Ureter (tissue), 1 donor: ENCODE measurements at places on chromosomes 6 and 20. TPM values are rescaled to one million over a fixed set of nuclear protein-coding genes. Genes with fewer than 3 reads are reported as not detected.

Gene TSBP1
- total RNA-seq: not detected

Gene RBL1
- 8.1 TPM for total RNA-seq

Gene ULBP2
- 3.0 TPM for total RNA-seq

Gene TPD52L1
- total RNA-seq: 54.8 TPM

Gene TENT5A
- total RNA-seq: 21.6 TPM

GRCh38 chr6:164749221-164750064 lies 560.0 kb downstream of the C6orf118 start:
- DNase-seq: no peak

GRCh38 chr6:158467923-158468322 lies 92.0 kb upstream of the TMEM181 start:
- no peak for DNase-seq

DNA sequence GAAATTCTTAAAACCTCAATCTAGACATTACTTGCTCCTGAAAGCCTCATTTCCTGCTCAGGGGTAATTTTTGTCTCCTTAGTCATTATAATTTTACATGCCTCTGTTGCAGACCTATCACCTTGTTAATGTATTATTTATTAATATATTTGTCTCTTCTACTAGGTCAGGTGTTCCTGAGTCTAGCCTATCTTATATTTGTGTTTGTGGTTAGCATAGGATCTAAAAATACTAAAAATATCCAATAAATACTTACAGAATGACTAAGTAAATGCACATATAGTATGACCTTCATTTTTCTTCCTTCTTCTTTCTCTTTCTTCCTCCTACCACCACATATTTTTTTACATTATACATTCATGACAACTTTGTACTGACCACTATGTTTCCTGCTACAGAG lies 268.9 kb upstream of the HS3ST5 start:
- no peak for DNase-seq

DNA sequence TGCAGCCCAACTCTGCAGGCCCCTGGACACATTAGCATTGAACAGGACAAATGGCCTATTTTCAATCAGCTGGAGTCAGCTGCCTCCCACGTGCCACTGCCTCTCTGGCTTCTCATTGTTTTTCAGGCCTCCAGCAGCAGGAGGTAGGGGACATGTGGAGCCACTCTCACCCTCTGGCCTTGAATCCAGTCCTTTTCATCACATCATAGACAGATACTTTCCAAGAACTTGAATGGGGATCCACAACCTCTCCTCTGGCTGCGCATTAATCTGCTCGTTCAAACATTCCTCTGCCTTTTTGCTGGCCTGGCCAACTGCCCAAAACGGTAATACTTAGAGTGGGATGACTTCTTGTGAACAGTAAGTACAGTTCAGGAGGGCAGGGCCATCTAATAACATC lies 592.3 kb downstream of the PKHD1 start:
- no peak for DNase-seq

DNA sequence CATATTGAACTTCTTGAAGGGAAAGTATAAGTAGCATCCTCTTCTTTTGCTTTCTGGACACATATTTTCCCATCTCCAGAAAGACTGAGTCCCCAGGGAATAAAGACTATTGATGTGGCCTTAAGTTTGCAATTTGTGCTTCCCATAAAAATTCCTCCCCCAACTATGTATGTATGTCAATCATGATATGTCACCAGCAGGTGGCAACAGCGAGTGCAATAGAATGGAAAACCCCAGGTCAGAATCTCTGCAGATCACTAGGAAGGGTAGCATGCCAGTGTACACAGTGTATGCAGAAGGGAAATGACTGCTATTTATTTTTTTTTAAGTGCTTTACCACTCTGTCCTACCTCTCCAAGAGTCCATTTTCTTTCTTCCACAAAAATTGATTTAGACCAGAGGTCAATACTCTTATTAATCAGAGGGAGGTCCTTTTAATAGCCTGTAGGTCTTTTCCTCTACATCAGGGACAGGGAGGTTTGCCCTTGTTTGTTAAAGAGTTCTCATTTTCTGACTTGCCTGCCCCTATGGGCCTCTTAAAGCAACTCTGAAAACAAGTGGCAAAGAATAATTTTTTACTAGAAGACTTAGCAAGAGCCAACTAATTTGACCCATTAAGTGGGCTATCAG lies 61.4 kb downstream of the BMP2 start:
- peak; percentile 60 for DNase-seq

DNA sequence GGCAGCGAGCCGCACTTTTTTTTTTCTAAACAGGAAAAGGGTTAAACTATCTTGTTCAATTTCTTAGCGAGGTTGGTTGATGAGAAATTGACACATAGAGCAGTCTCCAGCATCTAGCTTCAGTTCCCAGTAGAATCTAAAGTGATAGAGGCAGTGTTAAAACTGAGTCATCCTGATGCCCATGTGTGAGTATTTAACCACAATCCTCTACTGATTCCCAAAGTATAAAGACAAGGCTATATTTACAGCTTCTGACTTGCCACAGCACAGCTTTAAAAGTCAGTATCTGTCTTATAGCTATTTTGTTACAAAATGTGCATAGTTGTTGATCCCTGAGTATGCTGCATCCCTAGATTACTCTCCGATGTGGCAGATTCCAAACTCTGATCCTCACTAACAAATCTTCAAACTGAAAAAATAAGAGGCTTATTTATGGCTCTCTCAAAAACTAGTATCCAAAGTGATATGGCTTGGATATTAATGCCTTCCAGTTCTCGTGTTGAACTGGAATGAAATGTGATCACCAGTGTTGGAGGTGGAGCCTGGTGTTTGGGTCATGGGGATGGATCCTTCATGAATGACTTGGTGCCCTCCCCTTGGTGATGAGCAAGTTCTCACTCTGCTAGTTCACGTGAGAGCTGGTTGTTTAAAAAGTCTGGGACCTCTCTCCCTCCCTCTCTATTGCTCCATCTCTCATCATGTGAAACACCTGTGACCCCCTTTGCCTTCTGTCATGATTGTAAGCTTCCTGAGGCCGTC lies 13.1 kb upstream of the POPDC3 start:
- DNase-seq: no peak

- DNase-seq: peak; percentile 53
Measured at GRCh38 chr6:125906158-125906998, 50.2 kb upstream of the HINT3 start.

- DNase-seq: no peak
Measured at GRCh38 chr20:46051556-46052308, 22.7 kb downstream of the SLC12A5 start.

- no peak for DNase-seq
Measured at GRCh38 chr6:26304797-26305640, 60.0 kb upstream of the BTN3A2 start.

DNA sequence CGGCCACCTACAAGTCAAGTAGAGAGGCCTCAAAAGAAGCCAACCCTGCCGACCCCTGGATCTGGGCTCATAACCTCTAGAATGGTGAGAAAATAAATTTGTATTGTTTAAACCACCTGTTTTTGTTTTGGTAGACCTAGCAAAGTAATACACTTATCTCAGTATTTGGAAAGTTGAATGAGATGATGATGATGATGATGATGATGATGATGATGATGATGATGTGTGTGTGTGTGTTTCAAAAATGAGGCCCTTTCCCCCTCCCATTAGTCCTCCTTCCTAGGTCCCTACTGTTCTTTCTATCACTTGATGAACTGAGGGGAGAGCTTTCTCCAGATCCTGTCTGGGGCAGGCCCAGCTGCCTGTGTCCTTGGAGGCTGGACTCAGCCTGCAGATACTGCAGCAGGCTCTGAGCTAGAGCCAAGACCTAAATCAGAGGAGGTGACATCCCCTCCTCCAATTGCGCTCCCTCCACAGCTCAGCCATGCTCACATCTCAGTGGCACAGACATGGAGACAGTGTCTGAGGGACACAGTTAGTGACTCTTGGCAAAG lies 120.1 kb downstream of the LRFN2 start:
- DNase-seq: no peak

GRCh38 chr6:79614326-79615305 lies 16.5 kb upstream of the SH3BGRL2 start:
- no peak for DNase-seq

- DNase-seq: no peak
Measured at GRCh38 chr6:129242546-129242945, 359.6 kb downstream of the LAMA2 start.

GRCh38 chr6:43247114-43247999 lies 4.1 kb downstream of the TTBK1 start:
- peak; percentile 70 for DNase-seq

- DNase-seq: peak; percentile 47
Measured at GRCh38 chr6:169961772-169962561, 210.5 kb downstream of the ERMARD start.

GRCh38 chr20:50845566-50846215 lies 50.8 kb downstream of the BCAS4 start:
- DNase-seq: no peak

DNA sequence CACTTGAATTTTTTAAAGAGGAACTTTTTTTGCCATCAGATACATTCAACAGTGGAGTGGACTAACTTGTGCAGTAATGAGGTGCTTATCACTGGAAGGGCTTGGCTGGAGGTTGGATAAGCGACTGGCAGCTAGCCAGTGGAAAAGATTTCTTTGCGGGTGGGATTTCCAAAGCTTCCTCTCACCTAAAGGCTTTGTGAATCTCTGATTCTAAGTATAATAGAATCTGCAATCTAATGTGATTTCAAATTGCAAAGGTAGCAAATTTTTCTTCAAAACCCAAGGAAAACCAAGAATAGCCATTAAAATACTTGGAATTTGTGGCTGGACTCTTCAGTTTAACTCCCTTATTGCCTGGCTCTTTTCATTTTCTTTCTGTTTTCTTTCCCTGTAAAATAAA lies 460.4 kb upstream of the MARCKS start:
- DNase-seq: no peak

- no peak for DNase-seq
Measured at GRCh38 chr20:38680500-38681306, 43.6 kb upstream of the SLC32A1 start.

DNA sequence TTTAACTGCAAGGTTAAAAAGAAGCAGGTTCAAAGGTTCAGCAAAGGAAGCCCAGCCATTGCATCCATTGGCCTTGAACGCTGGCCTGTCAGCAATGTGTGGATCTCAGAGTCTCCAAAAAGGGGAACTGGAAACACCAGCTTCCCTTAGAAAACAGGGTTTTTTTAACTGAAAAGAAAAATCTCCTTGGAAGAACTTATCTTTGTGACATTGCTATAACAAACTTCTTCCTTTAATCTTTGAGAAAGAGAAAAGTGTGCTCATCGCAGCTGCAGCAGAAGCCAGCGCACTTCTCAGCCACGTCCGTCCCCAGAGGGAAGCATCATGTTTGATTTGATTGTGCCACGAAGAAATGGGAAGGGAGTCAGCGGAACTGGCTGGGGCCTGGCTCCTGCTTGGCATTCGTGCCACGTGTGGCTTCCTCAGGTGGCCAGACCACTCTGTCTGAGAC lies 215.0 kb downstream of the SYNDIG1 start:
- DNase-seq: no peak

DNA sequence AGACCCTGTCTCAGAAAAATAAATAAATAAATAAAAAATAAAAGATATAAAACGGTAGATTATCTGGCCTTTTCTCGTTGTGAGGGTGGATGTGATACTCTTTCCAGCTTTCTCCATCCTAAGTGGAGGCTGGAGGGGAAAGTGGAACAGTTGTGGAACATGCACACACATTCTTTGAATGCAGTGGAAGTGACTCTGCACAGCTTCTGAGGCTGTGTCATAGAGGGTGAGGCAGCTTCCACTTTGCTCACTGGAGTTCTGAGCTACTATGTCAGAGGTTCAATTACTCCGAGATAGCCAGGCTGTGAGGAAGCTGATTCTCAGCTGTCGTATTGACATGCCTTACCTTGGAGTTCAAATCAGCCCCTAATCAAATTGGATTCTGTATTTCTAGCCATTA lies 82.2 kb downstream of the CHMP4B start:
- DNase-seq: no peak

GRCh38 chr6:36634317-36635108 lies 40.4 kb downstream of the SRSF3 start:
- DNase-seq: no peak

DNA sequence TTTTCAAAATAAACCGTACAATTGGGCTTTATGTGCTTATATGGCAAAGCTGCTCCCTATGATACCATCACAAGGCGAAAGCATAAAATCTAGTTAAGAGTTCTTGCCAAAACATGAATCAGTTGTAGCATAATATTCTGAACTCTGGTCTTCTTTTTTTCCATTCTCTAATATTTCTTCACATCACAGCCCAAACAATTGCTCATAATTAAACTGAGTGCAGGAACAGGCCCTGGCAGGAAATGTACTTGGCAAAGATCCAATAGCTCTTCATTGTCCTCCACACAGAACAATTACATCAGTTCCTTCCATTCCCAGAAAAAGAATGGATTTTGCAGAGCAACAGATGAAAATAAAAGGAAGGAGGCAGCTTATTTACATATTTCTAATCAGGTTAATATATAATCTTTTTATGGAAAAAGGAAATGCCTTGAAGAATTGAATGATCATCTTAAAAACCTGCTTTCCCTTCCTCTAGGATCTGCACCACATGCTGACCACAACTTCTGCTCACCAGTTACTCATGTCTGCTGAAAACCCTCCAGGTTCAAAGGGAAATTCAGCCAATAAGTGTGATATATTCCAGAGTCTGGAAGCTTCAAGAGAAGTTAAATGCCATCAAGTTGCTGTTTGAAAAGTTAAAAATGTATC lies 123.3 kb upstream of the COL21A1 start:
- DNase-seq: peak; percentile 82

GRCh38 chr6:21559238-21559637 lies 34.3 kb upstream of the SOX4 start:
- no peak for DNase-seq
